ENCODE measurements at places on chromosomes 7 and 10. TPM values are rescaled to one million over a fixed set of nuclear protein-coding genes. Genes with fewer than 3 reads are reported as not detected.

- no peaks in the 10 kb centered on the region for H3K36me3 ChIP-seq
- peaks cover 35% of the 10 kb centered on the region for H3K27me3 ChIP-seq
- no peak overlapping the region for H3K27ac ChIP-seq
- H3K4me3 ChIP-seq = no peak overlapping the region
- H3K4me1 ChIP-seq = no peaks in the 10 kb centered on the region
Measured at GRCh38 chr10:58311026-58311425, 23.8 kb upstream of the UBE2D1 start.

GRCh38 chr10:91104193-91105041, 116.0 kb upstream of the PCGF5 start:
- no peaks in the 10 kb centered on the region for H3K36me3 ChIP-seq
- no peaks in the 10 kb centered on the region for H3K4me1 ChIP-seq
- no peaks in the 10 kb centered on the region for H3K27me3 ChIP-seq
- H3K27ac ChIP-seq = no peak overlapping the region

DNA sequence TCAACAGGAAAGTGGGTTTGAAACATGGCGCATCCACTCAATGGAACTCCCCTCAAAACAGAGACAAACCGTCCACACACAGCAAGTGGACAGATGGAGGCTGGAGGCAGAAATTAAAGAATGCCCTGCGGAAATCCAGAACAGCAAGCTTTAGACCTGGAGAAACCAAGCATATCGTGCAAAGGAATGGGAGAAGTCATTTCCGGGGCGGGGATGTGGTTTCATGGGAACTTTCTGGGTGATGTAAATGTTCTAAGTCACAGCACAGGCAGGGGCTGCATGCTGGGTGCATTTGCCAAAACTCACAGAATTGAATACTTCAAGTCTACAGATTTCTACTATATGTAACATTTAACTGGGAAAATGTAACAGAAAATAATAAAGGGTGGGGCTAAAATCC, 213.0 kb downstream of the PTPRN2 start:
- peaks cover 15% of the 10 kb centered on the region for H3K27me3 ChIP-seq
- peaks cover 14% of the 10 kb centered on the region for H3K4me1 ChIP-seq
- no peaks in the 10 kb centered on the region for H3K36me3 ChIP-seq
- no peak overlapping the region for H3K4me3 ChIP-seq
- no peak for DNase-seq

GRCh38 chr10:42544945-42545344, 93.4 kb downstream of the ZNF33B start:
- peaks cover 7% of the 10 kb centered on the region for H3K4me1 ChIP-seq
- no peak overlapping the region for H3K4me3 ChIP-seq
- no peak for DNase-seq
- H3K27me3 ChIP-seq = no peaks in the 10 kb centered on the region

DNA sequence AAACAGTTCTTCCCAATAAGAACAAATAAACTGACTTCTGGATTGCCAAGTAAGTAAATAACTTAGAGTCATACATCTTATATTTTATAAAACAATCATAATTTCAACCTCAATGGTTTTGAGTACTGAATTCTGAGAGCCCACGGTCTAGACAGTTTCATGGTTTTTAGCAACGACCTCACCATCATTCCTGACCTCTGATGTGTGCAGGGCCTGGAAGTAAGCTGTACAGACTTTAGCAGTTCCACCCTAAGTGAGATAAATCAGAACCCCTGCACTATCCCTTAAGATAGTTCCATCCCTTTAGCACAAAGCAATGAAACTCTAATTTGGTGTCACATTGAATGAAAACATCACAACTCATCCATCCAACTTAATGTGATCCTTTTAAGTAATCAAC, 86.0 kb downstream of the NEBL start:
- no peak overlapping the region for H3K27ac ChIP-seq
- H3K4me1 ChIP-seq = peaks cover 2% of the 10 kb centered on the region
- no peak for DNase-seq
- H3K36me3 ChIP-seq = no peaks in the 10 kb centered on the region
- no peak overlapping the region for H3K4me3 ChIP-seq

DNA sequence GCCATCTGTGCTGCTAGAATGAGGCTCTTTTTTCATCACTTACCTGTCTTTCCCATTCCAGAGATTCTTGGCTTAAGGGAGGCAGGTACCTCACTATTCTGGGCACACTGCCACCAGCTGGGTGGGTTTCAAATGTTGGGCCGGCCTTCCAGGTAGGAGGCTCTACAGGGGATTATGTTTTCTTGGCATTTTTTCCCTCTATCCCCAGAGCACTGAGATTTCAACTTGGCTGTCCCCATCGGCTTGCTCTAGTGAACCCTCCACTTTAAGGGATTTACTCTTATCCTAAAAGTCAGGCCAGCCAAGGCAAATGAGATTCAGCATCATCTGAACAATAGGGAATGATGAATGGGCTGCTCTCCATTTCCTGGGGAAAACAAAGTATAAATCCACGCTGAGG, 710.1 kb upstream of the CELF2 start:
- no peak for DNase-seq
- no peaks in the 10 kb centered on the region for H3K4me1 ChIP-seq
- no peak overlapping the region for H3K4me3 ChIP-seq
- H3K27me3 ChIP-seq = peaks cover 24% of the 10 kb centered on the region
- no peak overlapping the region for H3K27ac ChIP-seq
- H3K36me3 ChIP-seq = no peaks in the 10 kb centered on the region

Gene DLX6
- not detected for total RNA-seq

Gene MAP3K8
- 38.8 TPM for total RNA-seq

Gene IDI2
- not detected for total RNA-seq
